ENCODE measurements at places on chromosomes 5 and 9.
A peak's percentile ranks its signal among the peaks of the same experiment; 100 is the strongest.

DNA sequence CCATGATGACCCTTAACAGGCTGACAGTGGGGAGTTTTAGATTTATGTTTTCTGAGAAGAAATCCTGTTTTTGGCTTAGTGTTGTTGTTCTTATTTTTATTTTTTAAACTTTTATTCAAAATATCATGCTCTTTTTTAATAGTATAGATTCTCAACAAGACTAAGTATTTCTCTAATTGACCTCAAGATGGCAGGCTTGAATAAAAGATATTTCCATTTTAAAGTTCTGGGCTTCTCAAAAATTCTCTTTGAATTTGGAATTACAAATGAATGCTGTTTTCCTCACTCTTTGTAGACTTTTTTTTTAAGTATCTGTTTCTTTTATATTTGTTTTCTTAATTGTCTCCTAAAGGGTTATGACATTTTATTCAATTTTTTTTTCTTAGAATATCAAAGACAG lies 50.0 kb upstream of the SH3GL2 start:
- no peak for DNase-seq

GRCh38 chr9:111886983-111887718 lies 9.5 kb upstream of the UGCG start:
- no peak for DNase-seq

GRCh38 chr5:177133853-177134696 lies 502 bp downstream of the NSD1 start:
- peak; percentile 38 for DNase-seq

DNA sequence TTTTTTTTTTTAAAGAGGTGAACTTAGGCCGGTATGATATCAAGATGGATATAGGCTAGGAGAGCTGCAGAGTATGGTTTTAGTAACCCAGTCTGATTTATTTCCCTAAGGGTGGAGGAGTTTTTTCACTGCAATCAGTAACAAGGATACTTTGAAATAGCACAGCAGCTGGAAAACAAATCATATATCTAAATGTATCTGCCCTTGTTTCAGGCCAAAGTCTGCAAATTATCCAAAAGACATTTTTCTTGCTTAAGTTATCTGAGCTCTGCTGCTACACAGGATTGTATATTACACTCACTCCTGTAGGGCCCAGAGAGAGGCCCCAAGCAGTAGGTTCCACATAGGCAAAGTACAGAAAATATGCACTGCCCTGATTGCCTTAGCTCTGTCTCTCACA lies 222.4 kb downstream of the NTRK2 start:
- DNase-seq = no peak

DNA sequence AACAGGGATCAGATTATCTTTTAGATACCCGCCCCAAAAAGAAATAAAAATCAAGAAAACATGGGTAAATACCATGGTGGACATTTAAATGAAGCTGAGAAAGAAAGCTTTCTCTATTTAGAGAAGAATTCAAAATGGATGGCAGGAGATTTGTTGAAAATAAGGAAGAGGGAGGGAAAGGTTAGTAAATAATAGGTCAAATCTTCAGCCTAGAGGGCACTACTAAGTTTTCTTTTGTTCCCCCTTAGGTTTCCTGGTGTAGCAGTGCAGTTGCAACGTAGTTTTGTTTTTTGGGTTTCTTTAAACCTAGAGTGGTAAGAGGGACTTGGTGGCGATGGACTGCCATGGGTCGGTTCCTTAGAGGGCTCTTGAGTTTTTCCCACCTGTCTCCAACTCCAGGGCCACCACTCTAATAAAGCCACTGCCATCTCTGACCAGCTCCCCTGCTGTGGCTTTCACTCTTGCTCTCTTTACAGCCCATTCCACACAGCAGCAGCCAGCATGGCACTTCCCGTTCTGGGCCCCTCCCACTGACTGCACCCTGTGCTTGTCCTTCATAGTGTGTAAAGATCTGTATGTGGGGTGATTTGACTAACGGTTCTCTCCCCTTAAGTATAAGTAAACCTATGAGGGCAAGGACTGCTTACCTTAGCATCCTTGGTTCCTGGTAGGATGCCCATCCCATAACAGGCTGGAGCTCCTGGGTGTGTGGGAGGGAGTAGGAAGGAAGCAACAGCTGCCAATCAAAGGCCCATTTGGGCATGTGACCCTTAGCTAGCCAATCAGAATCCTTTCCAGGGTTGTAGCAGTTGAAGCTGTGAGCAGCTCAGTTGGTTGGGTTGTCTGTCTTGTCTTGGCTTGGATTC lies 118.3 kb downstream of the SLC1A3 start:
- peak; percentile 44 for DNase-seq

DNA sequence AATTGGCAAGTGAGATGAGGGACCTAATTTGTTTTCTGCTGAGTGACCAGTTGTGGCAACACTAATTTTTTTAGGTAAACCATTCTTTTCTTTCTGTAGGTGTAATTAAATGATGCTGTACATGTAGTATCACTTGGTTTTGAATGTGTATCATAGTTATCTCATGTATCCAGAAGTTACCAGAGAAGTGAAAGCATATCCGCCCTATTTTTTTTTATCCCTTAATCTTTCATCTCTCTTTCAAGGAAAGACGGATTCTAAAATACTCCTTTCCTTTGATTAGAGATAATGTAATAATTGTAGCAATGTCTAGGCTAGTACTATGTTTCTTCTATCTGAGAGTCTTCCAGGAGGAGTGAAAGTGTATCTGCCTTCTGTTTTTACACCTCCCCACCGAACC lies 7.1 kb downstream of the KDM3B start:
- DNase-seq = no peak

- no peak for DNase-seq
Measured at GRCh38 chr5:114702136-114702535, 340.3 kb downstream of the KCNN2 start.

- no peak for DNase-seq
Measured at GRCh38 chr9:99303177-99303576, 81.1 kb downstream of the SEC61B start.

DNA sequence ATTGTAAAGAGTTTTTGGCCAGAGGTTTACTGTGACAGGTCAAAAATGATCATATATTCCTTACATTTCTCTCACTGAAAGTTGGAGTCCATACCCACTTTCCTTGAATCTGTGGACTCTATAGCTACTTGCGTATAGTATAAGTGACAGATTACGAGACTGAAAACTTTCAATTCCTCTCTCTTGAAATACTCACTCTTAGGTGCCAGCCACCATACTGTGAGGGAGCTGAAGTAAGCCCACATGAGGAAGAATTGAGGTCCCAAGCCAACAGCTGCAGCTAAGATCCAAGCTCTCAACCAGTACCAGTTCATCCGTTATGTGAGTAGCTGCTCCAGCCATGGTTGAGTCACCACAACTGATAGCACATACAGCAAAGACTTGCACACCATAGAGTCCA lies 128.1 kb upstream of the FAM174A start:
- no peak for DNase-seq

GRCh38 chr9:28718226-28718625 lies 1144.9 kb upstream of the C9orf72 start:
- DNase-seq = no peak

GRCh38 chr9:19022206-19022605 lies 10.8 kb downstream of the SAXO1 start:
- no peak for DNase-seq

GRCh38 chr5:151200913-151201595 lies 22.8 kb downstream of the CCDC69 start:
- no peak for DNase-seq

DNA sequence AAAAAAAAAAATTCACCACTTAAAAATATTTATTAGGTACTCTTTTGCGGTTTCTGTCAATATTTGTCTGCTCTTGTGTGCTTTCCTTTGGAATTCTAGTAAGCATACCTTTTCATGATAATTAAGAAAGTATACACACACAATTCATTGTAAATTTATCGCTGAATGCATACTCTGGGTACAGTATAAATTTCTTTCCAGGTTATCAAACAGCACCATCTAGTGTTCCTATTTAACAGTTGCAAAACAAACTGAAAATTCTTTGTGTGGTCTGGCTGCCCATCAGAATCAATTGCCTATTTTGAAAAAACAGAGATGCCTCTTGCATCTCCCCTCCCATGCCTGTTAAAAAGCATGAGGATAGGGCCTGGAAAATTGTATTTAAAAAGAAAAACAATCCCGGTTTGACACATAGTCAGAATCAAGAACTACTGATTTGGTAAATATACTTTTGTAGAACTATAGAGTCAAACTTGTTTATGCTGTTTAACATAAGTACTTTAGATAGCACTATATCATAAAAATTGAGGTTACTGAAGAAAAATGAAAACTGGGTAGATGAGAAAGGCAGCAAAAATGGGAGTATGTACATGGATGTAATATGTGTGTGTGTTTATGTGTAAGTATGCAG lies 16.2 kb downstream of the PGGT1B start:
- peak; percentile 47 for DNase-seq

GRCh38 chr5:114883675-114884074 lies 286.0 kb downstream of the TRIM36 start:
- no peak for DNase-seq

DNA sequence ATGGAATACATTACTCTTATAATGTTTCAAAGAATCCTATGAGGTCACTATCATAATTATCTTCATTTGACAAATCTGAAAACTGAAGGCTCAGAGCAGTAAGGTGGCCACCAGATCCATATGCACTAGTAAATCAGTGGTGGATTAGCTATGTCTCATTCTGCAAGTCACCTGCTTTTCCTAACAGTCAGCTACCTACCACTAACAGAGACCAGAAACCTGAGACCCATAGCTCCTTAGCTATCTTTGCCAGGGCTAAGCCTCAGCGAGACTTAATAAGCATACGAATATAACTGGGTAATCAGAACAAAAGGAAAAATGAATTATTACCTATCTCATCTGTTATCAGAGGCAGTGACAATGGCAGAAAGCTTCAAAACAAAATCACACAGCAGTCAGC lies 118.7 kb downstream of the AUH start:
- DNase-seq = no peak

DNA sequence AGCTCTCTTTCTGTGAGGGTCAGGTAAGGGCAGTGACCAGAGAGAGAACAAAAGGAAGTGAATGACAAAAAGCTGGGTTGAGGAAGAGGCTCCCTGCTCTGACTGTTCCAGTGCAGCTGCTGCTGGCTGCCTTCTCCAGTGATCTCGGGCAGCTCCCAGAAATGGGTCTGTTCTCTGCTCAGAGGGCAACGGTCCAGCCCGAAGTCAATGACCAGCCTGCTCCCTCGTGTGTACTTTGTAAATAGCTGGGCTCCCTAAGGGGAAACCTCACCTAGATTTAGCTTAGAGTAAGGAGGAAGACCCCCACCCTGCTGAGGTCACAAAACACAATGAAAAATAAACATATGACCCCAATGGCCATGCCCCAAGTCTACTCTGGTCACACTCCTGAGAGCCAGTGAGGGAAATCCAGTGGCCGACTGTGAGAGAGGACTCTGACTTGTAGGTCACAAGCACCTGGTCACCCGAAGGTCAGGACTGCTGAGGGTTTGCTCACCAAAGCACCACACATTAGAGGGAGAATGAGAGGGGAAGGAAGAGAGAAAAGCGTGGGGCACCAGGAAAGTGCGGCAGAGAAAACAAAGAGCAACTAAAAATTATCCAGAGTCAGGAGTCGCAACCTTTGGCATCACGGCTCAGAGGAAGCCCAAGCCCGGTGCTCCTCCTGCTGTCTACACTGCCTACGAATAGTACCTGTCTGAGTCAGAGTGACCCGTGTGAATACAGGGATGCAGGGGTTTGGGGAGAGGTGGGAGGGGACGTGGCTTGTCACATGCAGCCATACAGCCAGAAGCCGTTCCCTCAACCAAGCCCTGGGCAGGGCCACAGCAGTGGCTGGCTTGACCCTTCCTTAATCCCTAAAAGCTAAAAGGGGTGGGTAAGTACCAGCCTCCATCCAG lies 19.8 kb downstream of the NIPAL4 start:
- no peak for DNase-seq

GRCh38 chr9:133492061-133493021 lies 13.4 kb upstream of the SLC2A6 start:
- no peak for DNase-seq

- DNase-seq = no peak
Measured at GRCh38 chr9:127873223-127873691, 4.2 kb downstream of the AK1 start.

DNA sequence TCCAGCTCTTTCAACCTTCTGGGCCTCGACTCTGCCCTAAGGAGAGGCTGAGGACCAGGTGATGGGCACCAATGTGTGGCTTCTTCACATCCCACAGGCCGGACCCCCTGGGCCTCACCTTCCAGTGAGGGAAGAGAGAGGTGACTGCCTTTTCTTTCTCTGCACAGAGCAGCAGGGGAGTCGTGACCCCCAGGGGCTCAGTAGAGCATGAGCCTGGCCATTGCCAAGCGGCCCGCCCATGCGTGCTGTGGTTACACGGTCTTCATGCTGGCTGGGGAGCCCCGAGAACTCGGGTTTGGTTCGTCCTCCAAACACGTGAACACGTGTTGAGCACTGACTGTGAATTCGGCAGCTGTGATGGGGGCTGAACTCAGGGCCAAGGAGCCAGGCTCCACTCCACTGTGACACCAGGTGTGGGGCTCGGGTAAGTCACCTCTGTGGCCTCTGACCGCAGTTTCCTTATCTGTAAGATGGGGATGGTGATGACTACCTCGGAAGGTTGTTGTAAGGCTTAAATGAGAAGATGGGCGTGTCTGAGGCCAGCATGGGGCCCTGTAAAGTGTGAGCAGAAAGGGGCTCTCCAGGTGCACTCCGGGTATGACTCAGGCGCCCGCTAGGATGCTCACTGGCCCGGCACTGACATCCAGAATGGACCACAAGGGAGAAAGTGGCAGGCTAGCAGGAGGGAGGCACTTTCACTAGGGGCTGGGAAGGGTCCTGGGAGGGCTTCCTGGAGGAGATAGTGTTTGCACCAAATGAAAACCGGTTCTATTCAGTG lies 13.4 kb upstream of the GRHPR start:
- peak; percentile 83 for DNase-seq

DNA sequence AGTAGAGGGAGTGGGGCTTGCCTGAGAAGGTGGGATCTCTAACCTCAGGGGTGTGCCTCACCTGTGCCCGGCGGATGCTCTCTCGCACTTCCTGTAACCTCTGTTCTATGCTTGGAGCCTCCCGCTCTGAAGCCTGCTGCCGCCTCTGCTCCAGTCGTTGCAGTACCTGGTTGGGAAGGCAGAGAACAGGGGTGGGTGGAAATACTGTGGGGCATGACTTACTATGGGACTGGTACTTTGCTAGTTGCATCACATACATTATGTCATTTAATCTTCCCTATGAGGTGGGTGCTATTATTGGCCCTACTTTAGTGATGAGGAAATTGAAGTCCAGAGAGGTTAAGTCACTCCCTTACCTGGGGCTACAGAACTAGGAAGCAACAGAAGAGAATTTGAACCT lies 5.2 kb downstream of the FCHSD1 start:
- DNase-seq = no peak

- DNase-seq = no peak
Measured at GRCh38 chr9:86800681-86801080, 146.6 kb downstream of the GAS1 start.

DNA sequence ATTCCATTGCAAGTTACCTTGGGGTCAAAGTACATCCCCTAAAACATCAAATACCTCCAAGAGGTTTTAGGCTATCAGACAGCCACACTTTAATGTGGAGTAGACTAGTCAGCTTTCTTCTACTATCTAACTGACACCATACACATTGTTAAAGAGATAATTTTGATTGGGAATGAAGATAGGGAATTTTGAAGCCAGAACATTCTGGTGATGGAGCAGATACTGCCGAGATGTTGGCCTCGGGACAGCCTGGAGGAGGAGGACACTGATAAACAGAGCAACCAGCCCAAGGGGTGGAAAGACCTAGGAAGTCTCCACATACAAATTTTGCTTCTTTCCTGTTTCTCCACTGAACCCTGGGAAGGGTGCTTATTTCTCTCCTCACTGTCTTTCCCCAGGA lies 14.9 kb downstream of the TJP2 start:
- no peak for DNase-seq

Measured in CD4-positive, alpha-beta T cell treated with Interleukin-2 at 100 ng/mL for 4 hours (primary cell).